ENCODE measurements at places on chromosomes 2 and 18. TPM values are rescaled to one million over a fixed set of nuclear protein-coding genes. Genes with fewer than 3 reads are reported as not detected.

GRCh38 chr2:174800436-174801205 lies 36.3 kb upstream of the CHRNA1 start:
- no peak for DNase-seq

GRCh38 chr2:233718552-233718951 lies at the start of gene UGT1A4:
UGT1A4 (plus strand) TSS chr2:233718736; CDS start chr2:233718821, 85 bp downstream.
- DNase-seq = no peak

DNA sequence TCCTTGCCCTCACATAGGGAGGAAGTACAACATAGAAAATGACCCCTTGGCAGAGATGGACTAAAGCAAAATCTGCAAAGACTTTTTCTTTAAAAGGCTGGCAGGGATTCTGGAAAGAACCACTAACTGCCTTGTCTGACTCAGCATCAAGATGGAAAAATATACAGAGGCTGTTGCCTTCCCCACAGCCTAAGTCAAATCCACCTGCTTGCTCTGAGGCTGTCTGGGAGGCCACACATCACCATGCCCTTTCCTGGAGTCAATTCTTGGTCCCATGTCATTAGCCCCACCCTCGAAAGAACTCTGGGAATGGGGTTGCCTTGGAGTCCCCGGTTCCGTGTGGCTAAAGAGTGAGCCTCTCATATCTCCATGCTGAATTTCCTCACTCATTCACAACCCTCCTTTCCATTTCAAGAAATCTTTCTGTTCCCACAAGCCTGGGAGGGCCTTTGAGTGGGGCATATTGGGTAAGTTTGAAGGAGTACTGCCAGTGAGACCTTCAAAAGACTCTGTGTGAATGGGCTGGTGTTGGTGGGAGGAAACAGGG lies 39.4 kb downstream of the BMP10 start:
- peak; percentile 84 for DNase-seq

DNA sequence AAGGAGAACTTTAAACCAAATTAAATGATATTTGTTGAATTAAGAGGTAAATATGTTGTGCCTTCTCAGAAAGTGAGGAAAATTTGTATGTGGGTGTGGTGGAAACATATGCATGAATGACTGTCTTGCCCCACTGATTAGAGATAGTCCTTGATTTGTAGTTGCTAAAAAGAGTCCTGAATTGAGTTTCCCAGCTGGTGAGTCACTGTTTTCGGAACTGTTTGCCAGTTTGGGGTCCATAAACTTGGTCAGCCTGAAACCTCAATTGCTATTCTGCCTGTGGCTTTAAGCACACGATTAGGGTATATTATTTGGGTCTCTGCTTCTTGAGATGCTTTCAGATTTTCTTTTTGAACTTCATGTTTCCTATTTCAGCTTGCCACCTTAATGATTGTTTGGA lies 53.3 kb downstream of the PIKFYVE start:
- no peak for DNase-seq

GRCh38 chr2:135175177-135175576 lies 123.1 kb downstream of the RAB3GAP1 start:
- peak; percentile 13 for DNase-seq

GRCh38 chr2:170098626-170099312 lies 79.2 kb upstream of the MYO3B start:
- DNase-seq = peak; percentile 68

DNA sequence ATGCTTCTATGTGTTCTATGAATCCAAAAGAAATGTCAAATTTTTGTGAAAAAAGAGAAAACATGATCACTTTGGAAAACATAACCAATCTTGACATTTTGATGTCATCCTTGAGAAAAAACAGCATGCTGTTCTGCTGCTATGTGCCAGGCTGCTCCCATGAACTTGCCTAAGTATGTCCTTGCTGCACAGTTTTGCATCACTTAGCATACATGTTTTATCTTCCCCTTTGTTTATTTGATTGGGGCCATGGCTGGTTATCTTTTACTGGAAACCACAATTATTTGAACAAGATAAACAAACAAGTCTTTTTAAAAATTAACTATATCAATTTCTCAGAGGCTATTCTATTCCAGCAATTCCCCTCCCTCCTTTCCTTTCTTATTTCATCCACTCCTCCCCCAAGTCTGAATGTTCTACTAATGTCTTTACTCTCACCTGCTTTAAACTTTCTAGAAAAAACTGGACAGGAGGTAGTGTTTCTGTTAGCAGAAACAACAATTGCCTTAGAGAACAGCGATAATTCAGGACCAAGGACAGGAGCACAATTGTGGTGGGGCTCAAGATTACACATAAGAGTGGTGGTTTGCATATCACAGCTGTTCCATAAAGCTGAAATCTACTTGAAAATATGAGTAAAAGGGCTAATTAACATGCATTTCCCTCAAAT lies 6.7 kb downstream of the AOX1 start:
- DNase-seq = peak; percentile 42

GRCh38 chr18:37547196-37547827 lies 18.3 kb downstream of the CELF4 start:
- no peak for DNase-seq

GRCh38 chr2:166448106-166448505 lies 45.9 kb downstream of the SCN7A start:
- no peak for DNase-seq

DNA sequence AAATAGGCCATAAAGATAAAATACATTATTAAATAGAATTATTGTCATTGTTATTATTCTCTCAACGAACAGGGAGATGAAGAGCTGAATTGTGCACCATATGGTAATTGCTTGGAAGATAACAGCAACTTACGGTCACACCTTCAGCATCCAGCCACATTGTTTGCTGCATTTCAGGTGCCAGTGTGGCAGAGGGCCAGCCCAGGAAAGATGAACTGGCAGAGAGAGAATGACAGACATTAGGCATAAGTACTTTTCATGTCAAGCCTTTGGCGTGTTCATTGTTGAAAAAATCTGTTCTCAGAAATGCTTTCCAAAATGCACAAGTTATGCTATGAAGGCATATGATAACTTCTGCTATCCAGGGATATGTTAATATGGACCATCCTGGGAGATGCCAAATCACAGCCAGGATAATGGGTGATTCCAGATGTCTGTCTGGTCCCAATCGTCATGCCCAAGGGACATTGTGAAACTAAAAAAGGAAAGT lies 748.6 kb upstream of the PIK3C3 start:
- no peak for DNase-seq

- DNase-seq = no peak
Observed at GRCh38 chr2:233853883-233854240, 473 bp downstream of the HJURP start.

DNA sequence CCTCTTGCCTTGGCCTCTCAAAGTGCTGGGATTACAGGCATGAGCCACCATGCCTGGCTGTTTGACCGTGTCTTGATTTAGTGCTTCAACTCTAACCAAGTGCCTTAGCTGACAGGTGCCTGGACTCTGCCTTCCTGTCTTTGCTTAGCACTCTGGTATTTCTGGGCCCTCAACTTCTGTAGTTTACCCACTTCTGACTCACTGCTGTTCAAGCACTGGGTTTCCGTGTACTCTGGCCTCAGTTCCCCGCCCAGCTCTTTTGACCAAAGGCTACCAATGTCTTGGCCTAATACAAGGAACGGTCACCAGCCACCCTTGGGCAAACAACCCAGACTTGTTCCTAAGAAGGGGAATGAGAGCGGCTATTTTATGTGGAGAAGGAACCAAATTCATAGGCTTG lies 35.7 kb upstream of the CABLES1 start:
- DNase-seq = peak; percentile 15

DNA sequence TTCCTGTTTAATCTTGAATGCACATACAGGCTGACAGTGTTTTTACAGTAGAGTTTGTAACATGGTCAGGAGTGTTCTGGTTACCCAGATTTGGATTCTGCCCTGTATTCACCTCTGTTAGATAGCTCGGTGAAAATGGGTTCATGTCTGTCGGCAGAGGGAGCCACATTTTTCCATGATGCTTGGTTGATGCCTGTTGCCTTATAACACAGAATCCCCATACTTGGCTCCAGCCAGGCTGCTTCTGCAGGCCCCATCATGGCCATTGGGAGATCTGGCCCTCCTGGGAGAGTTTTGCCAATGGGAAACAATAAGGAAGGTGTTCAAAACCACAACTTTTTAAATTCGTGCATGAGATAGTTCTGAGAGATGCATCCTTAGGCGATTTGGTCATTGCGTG lies 78.1 kb downstream of the WDSUB1 start:
- DNase-seq = peak; percentile 39

GRCh38 chr18:21134895-21135294 lies 23.3 kb upstream of the ROCK1 start:
- peak; percentile 59 for DNase-seq

GRCh38 chr2:214649440-214650205 lies 159.9 kb downstream of the BARD1 start:
- no peak for DNase-seq

DNA sequence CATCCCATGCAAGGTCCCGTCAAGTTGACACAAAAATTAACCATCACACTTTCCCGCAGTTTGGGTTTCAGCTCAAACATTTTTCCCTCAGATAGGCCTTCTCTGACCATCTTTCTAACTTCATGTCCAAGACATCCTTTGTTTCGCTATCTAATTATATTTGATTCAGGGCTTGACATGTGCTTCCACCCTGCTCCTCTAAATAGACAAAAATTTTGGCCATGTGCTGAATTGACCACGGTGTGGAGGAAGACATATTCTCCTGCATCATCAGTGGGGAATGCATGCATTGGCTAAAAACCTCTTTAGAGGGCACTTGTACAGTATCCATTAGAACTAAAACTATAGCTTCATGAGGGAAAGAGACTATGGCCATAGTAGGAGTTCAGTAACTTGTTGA lies 81.2 kb downstream of the PLCL1 start:
- no peak for DNase-seq

DNA sequence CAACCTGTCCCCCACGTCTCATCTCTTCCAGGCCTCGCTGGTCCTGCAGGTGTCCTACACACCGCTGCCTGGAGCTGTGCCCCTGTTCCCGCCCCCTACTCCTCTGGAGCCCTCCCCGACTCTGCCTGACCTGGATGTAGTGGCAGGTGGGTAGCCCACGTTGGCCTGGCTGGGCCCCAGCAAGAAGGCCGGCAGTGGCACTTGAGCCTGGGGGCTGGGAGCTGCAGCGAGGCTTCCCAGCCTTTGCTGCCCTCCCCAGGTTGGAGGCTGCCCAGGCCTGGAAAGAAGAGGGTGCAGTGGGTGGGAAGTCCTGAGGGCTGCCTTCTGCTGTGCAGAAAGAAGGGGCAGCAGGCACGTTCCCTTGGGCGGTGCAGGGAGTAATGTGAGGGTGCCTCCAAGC lies 58.4 kb downstream of the DYSF start:
- DNase-seq = no peak

DNA sequence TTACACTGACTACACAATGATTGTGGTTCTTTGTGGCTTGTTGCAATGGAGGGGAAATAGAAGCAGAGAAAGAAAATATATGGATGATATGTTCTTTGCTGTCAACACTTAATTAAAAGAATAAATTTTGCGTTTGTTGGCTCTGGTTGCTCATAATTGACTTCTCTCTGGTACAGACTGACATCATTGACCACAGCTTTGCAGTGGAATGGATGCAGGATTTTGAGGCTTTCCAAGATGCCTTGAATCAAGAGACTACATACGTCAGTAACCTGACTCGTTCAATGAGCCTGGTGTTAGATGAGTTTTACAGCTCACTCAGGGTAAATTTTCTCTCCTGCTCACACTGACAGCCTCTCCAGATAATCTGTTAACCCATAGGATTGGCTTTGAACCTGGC lies 9.9 kb downstream of the GPN1 start:
- no peak for DNase-seq

- DNase-seq = peak; percentile 45
Observed at GRCh38 chr2:20231598-20232026, 6.7 kb upstream of the SDC1 start.

- DNase-seq = no peak
Observed at GRCh38 chr2:237721458-237721857, 77.1 kb upstream of the RBM44 start.

DNA sequence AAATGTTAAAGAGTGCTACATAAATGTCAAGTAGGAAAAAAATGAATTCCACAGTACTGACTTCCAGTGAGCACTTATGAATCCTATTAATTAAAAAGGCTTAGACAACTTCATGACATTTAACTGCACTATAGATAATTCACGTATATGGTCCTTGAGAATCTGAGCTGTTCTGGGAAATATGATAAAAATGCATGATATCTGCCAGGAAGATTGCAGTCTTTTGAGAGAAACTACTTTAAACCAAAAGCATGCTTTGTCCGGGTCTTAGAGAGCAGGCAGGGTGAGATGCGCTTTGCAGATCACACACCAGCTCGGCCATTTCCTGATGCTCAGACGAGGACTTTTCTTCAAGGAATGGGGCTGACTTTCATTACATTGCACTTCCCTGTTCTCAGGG lies 42.6 kb downstream of the CMPK2 start:
- DNase-seq = no peak

GRCh38 chr2:105732955-105733607 lies 11.6 kb upstream of the NCK2 start:
- DNase-seq = no peak

DNA sequence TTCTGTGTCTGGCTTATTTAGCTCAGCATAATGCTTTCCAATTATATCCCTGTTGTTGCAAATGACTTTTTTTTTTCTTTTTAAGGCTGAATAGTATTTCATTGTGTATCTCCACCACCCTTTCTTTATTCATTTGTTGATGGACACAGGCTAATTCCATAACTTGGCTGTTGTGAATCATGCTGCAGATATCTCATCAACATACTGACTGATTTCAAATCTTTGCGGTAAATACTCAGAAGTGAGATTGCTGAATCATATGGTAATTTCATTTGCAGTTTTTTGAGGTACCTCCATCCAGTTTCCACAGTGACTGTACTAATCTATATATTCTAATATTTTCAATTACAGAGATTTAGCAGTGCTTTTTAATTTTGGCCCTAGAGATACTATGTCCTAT lies 266.2 kb downstream of the TMX3 start:
- DNase-seq = no peak

Gene FOXD4L1
- 0.17 TPM for total RNA-seq

Gene C18orf54
- total RNA-seq = 9.4 TPM

Gene TAF4B
- 3.9 TPM for total RNA-seq

Gene PROKR1
- total RNA-seq = not detected

Gene TEX44
- total RNA-seq = not detected

Gene ADCYAP1
- total RNA-seq = not detected

Gene C1QL2
- not detected for total RNA-seq

Gene CRACDL
- total RNA-seq = 3.3 TPM

Gene ALK
- total RNA-seq = not detected

Gene COBLL1
- total RNA-seq = 7.8 TPM

Gene UGP2
- total RNA-seq = 144 TPM

Gene SULT1C3
- total RNA-seq = not detected

Gene GDF7
- 28.1 TPM for total RNA-seq

Gene PSMA8
- total RNA-seq = not detected

Gene MOCOS
- total RNA-seq = 0.34 TPM

Gene FEV
- not detected for total RNA-seq

Gene MPP4
- total RNA-seq = 2.2 TPM
